Stimulated activated CD8-positive, alpha-beta memory T cell treated with anti-CD3 and anti-CD28 coated beads, Interleukin-7, amount 100 ng/mL, for 48 hours (primary cell): ENCODE measurements at places on chromosomes 4 and X.

DNA sequence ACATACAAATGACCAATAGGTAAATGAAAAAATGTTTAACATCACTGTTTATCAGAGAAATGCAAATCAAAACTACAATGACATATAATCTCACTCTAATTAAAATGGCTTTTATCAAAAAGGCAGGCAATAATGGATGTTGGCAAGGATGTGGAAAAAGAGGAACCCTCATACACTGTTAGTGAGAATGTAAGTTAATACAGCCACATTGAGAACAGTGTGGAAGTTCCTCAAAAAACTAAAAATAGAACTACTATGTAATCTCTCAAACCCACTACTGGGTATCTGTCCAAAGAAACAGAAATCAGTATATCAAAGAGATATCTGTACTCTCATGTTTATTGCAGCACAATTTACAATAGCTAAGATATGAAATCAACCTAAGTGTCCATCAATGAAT lies 165.9 kb upstream of the HHIP start:
- DNase-seq = no peak

DNA sequence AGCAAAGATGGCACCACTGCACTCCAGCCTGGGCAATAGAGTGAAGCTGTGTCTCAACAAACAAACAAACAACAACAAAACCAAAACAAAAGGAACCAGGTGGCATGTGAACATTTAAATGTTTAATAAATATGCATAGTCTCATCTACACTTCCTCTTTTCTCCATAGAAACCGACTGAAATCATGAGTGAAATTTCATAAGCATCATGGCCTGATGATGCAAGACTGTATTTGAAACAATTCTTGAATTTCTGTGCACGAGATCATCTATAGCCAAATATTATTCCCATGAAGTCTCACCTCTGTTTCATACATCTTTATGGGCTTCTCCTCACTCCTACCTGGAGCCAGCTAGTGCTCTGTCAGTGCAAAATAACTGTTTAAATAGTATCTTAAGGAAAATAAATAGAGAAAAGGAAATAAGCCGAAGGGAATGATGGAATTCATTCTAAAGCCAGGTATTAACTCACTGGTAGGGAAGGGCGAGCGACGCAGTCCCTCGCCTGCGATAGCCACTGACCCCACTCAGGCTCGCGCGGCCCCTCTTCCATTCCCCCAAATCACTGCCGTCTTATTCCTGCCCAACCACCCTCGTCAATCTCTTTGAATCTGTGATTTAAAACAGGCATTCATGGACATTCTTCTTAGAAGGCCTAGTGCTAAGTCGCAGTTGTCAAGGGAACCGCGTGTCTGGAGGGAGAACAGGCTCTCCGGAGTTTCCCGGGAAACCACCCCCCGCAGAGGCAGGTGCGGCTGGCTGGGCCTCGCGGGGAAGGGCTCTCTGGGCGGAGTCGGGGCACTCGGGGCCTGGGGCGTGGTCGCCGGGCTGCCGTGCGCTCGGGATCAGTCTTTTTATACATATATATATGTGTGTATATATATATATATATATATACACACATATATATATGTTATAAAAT lies 52.4 kb upstream of the TRIM2 start:
- DNase-seq = no peak

DNA sequence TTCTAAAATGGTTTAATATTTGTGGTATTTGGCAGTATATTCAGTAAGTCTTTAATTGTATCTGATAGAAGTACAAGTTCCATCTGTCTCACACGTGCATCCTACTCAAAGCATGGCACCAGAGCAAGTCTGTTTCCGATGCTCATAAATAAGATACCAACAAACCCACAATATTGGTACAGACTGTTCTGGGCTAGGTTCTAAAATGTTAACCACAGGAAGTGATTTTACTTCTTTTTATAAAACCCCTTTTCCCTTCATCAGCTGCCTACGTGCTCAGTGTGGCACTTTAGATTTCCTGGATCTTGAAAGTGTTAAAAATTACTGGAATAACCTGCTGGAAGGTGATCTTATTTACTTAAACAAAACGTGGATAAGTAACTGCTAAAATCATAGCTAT lies 165.1 kb downstream of the CFAP299 start:
- no peak for DNase-seq

- no peak for DNase-seq
These were observed 72.5 kb downstream of the DDIT4L start for GRCh38 chr4:100117750-100118149.

- DNase-seq = no peak
These were observed 400 bp upstream of the PAQR3 start for GRCh38 chr4:78939667-78940008.

- no peak for DNase-seq
These were observed 38.5 kb upstream of the UGT2B7 start for GRCh38 chr4:69057620-69058409.

DNA sequence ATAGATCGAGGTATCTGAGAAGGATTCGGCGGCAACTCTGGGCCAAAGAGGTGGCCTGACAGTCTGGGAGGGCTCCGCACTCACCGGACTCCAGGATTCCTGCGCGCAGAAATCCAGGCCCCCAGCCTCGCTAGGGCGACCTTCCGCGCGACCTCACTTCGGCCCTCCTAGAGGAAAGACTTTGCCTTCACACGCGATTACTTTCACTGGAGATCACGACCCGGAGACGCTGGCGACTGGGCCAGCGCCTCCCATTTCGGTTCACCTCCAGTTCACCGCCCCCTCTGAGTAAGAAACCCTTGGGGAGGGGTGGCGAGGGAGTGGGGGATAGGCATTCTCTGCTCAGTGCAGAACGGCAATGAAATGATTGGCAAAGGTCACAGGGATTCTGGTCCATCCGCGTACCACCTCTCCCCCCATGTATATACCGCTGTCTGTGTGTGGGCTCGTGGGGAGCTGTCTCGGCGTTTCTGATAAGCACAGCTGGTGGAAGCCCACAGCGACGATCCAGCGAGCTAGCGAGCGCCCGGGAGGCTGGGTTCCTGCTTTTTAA lies 2.5 kb downstream of the POU3F4 start:
- DNase-seq = no peak

GRCh38 chrX:85065512-85066198 lies 62.0 kb downstream of the APOOL start:
- DNase-seq = no peak

- DNase-seq = no peak
These were observed 172.3 kb downstream of the ADGRA3 start for GRCh38 chr4:22343606-22344005.

DNA sequence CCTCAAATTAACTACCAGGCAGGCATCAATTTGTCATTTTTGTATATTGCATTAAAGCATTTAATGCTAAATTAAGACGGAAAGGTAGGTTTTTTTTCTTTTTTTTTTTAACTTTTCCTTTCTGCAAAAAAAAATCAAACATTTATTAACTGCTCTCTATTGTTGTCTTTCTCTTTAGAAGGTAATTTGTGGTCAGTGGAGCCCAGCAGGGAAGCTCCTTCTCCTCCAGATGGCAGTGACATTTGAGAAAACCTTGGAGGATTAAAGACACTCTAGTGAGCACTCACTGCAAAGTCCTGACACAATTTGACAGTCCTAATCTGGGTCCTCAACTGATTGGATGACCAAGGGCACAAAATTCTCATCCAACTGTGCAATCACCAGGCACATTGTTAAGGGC lies 102.4 kb downstream of the SLIT2 start:
- no peak for DNase-seq

- DNase-seq = no peak
These were observed 50.4 kb upstream of the PSAPL1 start for GRCh38 chr4:7485096-7485495.
